ENCODE measurements at places on chromosomes 2 and 18.

GRCh38 chr2:211609127-211609526 lies 929.5 kb downstream of the ERBB4 start:
- no peak for DNase-seq

DNA sequence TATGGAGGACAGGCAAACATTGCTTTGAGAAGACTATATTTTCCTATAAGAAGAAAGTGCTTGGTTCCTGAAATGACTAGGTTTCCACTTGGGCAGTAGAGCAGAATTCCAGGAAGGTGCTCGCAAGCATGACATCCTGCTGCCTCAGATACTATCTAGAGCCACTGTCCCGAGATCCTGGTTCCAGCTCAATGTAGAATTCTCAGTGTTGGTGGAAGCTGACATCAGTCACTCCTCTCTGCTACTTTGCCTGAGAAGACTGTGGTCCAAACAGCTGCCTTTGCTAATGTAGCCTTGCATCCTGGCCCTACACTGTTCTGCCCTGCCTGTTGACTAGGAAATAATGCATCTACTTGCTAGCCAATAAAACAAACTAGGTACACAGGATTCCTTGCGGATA lies 50.0 kb upstream of the ITGA6 start:
- no peak for DNase-seq

- no peak for DNase-seq
Observed at GRCh38 chr18:78901923-78902794, 77.5 kb upstream of the SALL3 start.

DNA sequence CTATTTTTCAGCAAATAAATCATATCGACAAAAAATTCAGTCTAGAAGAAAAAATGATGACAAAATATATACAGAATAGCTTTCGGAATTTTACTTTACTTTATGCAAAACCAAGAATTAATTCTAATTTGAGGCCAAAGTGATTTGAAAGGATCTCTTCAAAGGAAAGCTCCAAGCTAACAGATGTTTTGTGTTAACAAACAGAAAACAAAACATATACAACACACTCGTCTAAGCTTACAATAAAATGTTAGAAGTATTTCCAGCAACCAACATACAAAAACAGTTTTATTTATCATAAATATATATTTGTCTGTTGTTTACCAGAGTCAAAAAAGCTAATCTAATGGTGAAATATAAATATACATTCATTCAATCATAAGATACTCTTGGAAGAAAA lies 118.1 kb upstream of the CHRNA1 start:
- DNase-seq, result no peak

DNA sequence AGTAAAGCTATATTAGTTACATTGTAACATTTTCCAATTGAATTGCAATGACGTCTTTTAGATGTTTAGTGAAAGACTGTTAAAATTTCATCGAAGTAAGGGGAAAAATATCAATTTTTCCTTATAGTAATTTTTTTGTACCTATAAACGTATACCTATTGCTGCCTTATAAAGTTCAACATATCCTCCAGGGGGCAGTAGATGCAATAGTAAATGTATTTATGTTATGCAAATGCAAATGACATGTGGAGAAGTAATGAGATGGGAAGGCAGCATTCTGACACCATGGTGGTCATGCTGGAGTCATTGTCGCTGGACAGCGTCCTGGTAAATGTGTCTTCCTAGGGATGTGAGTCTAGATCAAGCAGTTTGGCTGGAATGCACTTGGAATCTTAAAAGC lies 38.7 kb downstream of the MSTN start:
- no peak for DNase-seq

DNA sequence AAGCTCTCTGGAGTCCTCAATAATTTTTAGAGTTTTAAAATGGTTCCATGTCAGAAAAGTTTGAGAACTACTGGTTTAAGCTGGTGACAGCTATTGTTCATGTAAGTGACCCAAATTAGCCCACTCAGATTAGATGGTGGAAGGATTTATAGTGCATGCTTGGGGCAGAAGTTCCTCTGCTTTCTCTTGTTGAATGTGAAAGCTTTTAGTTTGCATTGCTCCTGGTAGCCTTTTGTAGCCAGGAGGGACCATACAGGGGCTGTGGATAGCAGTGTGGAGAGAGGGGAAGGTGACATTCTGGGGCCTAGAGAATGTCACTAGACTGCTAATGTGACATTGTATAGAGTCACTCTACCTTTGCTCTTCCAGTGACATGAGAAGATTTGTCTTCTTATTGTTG lies 40.3 kb upstream of the IGFBP5 start:
- no peak for DNase-seq

- DNase-seq, result no peak
Observed at GRCh38 chr18:69998523-69998987, 50.9 kb upstream of the CD226 start.

DNA sequence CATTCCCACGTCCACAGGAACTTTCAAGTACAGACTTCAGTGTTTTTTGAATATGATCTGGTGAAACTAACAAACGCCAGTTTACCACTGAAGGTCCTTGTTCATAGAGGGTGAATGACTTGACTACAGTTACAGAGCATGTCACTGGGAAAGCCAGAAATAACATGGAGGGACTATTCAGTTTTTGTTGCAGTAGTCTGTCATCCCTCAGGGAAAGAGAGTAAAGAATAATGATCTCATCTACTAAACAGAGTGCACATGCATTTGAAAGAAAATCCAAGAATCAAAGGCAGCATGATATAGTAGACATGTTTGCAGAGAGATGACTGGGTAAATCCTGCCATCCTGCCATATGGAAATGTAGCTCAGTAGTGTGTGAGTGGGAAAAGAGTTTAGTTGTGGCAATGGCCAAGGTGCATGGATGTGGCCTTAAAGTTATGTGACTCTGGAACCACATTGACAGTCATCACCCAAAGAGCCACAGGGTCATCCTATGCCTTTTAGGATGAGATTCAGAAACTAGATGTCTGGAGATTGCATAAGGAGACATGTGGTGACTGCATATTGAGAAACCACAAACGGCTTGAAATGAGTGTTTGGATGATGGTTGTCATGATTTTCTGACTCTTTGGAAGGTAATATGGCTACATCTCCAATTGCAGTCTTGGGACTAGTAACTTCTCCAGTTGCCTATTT lies 125.3 kb upstream of the ZEB2 start:
- no peak for DNase-seq

DNA sequence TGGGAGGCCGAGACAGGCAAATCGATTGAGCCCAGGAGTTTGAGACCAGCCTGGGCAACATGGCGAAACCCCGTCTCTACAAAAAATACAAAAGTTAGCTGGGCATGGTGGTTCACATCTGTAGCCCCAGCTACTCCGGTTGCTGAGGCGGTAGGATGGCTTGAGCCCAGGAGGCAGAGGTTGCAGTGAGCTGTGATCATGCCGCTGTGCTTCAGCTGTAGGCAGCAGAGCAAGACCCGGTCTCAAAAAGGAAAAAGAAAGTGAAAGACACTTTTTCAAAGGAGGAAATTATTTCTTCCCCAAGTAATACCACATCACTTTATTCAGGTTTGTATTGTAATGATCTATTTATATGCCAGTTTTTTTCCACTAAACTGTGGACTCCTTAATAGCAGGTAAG lies 35.7 kb upstream of the TAF4B start:
- DNase-seq, result peak; percentile 81

GRCh38 chr2:240159251-240159839 lies 18.9 kb upstream of the OTOS start:
- DNase-seq, result no peak

GRCh38 chr2:169173876-169174275 lies 104.5 kb downstream of the DHRS9 start:
- DNase-seq, result no peak

DNA sequence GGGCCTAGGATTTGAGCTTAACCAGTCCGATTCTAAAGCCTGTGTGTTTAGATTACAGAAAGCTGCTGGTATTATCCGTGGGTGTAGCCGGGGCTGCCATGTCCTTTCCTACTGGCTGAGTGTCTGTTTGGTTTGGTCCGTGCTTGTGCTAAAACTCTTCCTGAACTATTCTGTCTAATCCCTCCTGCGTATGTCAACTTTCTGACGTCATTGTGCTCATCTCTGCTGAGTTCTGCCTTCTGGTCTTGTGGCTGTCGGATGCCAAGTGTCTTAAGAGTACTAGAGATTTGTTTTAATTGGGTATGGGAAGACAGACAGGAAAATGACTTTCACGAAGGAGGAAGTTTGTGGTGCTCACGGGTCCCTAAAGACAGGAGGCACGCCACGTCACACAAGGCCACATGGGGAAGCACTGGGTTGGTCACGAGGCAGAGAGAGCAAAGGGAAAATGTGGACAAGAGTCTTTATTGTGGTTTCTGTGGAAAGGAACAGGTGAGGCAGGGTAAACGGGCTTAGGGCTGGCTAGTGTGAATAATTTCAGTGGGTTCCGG lies 31.8 kb upstream of the NTSR2 start:
- peak; percentile 76 for DNase-seq

- no peak for DNase-seq
Observed at GRCh38 chr2:240397924-240398645, 37.4 kb upstream of the GPC1 start.

DNA sequence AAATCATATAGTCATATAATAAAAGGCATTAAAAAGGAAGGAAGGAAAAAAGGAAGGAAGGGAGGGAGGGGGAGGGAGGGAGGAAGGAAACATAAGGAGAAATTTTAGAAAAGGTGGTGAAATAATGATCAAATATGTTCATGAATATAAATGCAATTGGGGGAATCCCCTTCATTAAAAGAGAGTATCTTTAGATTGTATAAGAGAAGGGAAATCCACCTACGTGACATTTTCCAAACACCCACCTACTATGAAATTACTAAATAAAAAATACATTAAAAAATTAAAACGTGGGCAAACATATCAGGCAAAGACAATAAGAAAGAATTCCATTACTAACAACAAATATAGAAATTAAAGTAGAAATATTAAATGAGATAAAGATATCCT lies 203.4 kb upstream of the PARD3B start:
- no peak for DNase-seq

All from DND-41 (cell line).